ENCODE measurements at places on chromosomes 1 and 21.
A peak's percentile ranks its signal among the peaks of the same experiment; 100 is the strongest.

GRCh38 chr1:115261496-115261895 is 76.6 kb downstream of the NGF start:
- no peak for DNase-seq

DNA sequence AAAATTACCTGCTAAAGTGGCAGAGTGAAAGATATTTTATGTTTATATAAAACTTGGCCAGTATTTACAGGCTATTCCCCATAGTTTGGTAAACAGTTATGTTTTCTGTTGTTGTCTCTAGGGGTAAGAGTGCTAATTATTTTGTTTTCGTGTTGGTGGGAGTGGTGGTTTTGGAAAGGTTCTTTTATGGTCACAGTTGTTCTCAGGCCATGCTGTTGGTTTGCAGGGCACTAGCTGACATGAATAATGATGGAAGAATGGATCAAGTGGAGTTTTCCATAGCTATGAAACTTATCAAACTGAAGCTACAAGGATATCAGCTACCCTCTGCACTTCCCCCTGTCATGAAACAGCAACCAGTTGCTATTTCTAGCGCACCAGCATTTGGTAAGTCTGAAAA is 92.5 kb downstream of the ITSN1 start:
- no peak for DNase-seq

DNA sequence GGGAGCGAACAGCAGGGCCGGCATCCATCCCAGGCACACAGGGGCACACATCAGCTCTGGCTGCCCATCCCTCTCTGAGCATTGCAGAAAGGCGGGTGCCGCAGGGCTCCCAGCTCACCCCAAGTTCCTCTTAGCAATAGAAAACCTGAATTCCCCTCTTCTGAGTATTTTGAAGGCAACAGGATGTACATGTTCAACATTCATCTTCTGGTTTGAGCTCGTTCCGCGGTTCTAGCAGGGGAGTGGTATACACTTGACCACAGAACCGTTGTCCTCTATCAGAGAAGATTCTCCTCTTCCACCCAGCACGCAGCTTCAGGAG is 23.6 kb downstream of the ACTA1 start:
- no peak for DNase-seq

GRCh38 chr1:215002471-215002870 is 80.1 kb upstream of the KCNK2 start:
- DNase-seq = no peak

- no peak for DNase-seq
These were observed 212.0 kb downstream of the SLC45A1 start for GRCh38 chr1:8529901-8530300.

GRCh38 chr1:39081271-39082009 is 55.3 kb downstream of the NDUFS5 start:
- DNase-seq = peak; percentile 57

- DNase-seq = no peak
These were observed 1332.4 kb upstream of the ADGRL2 start for GRCh38 chr1:80468356-80468755.

- no peak for DNase-seq
These were observed 17.9 kb upstream of the ABCG1 start for GRCh38 chr21:42200906-42201614.

DNA sequence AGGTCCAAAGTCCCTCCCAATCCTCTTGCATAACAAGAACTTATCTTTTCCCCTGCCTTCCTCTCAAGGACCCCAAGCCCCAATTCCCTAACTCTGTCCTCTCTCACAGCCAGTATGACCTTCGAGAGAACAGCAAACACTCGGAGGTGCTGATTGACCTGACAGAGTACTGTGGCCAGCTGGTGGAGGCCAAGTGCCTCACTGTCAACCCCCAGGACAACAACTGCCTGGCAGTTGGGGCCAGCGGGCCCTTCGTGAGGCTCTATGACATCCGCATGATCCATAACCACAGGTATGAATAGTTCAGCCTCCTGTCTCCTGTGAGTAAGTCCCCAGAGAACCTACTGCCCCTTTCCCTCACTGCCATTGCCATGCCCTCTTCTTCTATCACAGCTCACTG is 29.9 kb upstream of the TMEM222 start:
- no peak for DNase-seq

GRCh38 chr1:232613752-232614381 is 16.1 kb downstream of the SIPA1L2 start:
- peak; percentile 60 for DNase-seq

DNA sequence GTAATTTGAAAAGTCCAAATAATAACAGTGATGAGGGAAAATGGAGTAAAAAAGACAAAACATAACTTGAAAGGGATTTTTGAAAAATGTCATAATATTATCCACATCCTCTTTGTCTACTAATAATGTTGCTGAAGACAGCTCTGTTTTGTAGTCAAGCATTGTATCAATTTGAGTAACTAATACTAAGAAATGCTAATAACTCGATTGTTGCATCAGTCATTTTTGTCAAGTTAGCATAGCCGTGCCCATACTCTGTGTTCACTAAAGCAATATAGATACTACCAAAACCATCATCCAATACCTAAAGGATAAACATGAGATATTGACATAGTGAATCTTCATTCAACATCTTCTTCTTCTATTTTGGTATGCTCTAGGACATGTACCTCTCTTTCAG is 17.3 kb downstream of the PDC start:
- DNase-seq = no peak

DNA sequence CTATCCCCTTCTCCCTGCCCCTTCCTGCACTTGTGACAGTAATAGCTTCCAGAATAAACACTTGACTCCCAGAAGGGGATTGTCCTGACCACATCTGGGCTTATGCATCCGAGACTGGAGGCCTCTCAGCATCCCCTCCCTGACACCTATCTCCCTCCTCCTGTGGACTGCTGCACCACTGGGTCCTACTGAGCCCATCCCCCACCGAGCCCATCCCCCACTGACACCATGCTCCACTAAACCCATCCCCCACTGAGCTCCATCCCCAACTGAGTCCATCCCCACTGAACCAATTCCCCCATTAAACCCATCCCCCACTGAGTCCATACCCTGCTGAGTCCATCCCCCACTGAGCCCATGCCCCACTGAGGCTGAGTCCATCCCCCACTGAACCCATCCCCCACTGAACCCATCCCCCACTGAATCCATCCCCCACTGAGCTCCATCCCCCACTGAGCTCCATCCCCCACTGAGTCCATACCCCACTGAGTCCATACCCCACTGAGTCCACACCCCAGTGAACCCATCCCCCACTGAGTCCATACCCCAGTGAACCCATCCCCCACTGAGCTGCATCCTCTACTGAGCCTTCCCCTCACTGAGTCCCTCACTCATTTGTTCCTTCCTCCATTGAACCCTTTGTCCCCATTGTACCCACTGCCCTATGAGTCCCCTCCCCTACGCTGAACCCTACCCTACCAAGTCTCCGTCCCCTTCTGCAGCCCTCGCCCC is 5.6 kb downstream of the PDZK1IP1 start:
- no peak for DNase-seq

- no peak for DNase-seq
These were observed 23.9 kb upstream of the KNCN start for GRCh38 chr1:46575300-46575699.

All from NCI-H1092 treated with DMSO at 0.1 percent for 48 hours (cell line).